ENCODE measurements at places on chromosomes 1 and 21. TPM values are rescaled to one million over a fixed set of nuclear protein-coding genes. Genes with fewer than 3 reads are reported as not detected.

Gene PAX7
- not detected for total RNA-seq

Gene SPATA46
- not detected for total RNA-seq

Gene ATP6V0B
- 149 TPM for total RNA-seq

Gene ETNK2
- total RNA-seq = 3.1 TPM

- no peak overlapping the region for H3K27ac ChIP-seq
- no peak overlapping the region for H3K4me3 ChIP-seq
- H3K4me1 ChIP-seq = peaks cover 5% of the 10 kb centered on the region
- H3K27me3 ChIP-seq = peaks cover 2% of the 10 kb centered on the region
- H3K36me3 ChIP-seq = peaks cover 5% of the 10 kb centered on the region
Observed at GRCh38 chr21:40070871-40071270, 203.6 kb downstream of the PCP4 start.

GRCh38 chr1:88529581-88529980, 154.5 kb upstream of the PKN2 start:
- no peaks in the 10 kb centered on the region for H3K4me1 ChIP-seq
- H3K27me3 ChIP-seq = no peaks in the 10 kb centered on the region
- DNase-seq = no peak
- no peak overlapping the region for H3K4me3 ChIP-seq

Gene PGLYRP4
- not detected for total RNA-seq

GRCh38 chr1:217048104-217048707, 325.0 kb upstream of the ESRRG start:
- no peak overlapping the region for H3K27ac ChIP-seq
- no peak overlapping the region for H3K4me3 ChIP-seq
- no peaks in the 10 kb centered on the region for H3K4me1 ChIP-seq
- H3K27me3 ChIP-seq = no peaks in the 10 kb centered on the region
- DNase-seq = no peak

Gene PLA2G5
- total RNA-seq = not detected

DNA sequence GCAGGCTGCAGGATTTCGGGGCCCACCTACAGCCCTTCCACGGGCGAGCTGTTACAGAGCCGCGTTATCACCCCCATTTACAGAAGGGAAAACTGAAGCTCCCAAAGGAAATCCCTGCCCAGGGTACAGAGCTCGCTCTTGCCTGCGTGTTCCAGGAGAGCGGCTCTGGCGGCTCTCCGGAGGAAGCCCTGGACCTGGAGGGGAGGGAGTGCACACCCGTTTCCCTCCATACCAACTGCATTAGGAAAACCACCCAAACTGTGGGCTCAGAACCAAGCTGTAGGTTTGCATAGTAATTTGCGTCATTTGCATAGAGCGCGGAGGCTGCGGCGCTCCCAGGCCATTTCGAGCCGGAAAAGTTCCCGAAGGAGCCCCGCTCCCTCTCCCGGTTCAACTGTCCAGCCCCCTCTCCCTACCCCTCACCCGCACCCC, 24.7 kb upstream of the ADGRB2 start:
- H3K4me1 ChIP-seq = peaks cover 36% of the 10 kb centered on the region
- H3K36me3 ChIP-seq = no peaks in the 10 kb centered on the region
- peak overlapping the region; percentile 97 for H3K27ac ChIP-seq
- DNase-seq = peak; percentile 68
- H3K4me3 ChIP-seq = peak overlapping the region; percentile 90

GRCh38 chr1:27527223-27527889, 37.4 kb upstream of the WASF2 start:
- no peak overlapping the region for H3K4me3 ChIP-seq
- H3K36me3 ChIP-seq = peaks cover 4% of the 10 kb centered on the region
- H3K27me3 ChIP-seq = peaks cover 27% of the 10 kb centered on the region
- no peak overlapping the region for H3K27ac ChIP-seq
- peaks cover 53% of the 10 kb centered on the region for H3K4me1 ChIP-seq

DNA sequence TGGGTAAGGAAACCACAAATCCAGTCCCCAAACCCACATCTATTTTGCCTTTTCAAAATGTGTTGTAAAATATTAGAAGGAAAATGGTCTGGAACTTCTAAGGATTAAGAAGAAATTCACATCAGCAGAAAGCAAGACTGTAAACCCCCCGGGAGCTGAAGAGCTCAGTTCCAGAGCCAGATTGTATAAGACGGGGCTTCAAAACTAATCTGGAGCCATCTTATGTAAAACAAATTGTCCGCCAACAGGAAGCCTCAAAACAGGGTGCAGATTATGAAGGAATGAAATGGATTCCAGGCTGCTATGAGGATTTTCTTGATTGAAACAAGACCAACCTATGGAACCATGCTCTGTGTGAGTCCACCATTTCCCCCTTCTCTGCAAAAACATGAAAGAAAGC, 25.1 kb upstream of the HUNK start:
- no peak for DNase-seq
- H3K27ac ChIP-seq = no peak overlapping the region
- H3K36me3 ChIP-seq = peaks cover 8% of the 10 kb centered on the region
